LoVo (cell line): ENCODE measurements at places on chromosomes 1 and 21.

- DNase-seq = no peak
These were observed 5.3 kb upstream of the ERG start for GRCh38 chr21:38503583-38503982.

DNA sequence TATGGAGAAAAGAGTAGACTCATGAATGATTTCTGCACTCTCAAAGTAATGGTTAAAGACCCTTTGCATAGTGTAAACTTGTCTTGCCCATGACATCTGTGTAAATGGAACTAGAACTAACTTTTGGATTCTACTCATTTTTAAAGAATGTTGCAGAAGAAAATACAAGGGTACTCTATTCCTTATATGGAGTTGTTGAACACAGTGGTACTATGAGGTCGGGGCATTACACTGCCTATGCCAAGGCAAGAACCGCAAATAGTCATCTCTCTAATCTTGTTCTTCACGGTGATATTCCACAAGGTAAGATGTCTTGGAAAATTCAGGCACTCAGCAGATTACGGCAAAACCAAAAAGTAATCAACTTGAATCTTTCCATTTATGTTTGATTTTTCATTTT lies 19.8 kb downstream of the CCT8 start:
- no peak for DNase-seq

- DNase-seq = no peak
These were observed 29.1 kb downstream of the PRRX1 start for GRCh38 chr1:170692866-170693575.

DNA sequence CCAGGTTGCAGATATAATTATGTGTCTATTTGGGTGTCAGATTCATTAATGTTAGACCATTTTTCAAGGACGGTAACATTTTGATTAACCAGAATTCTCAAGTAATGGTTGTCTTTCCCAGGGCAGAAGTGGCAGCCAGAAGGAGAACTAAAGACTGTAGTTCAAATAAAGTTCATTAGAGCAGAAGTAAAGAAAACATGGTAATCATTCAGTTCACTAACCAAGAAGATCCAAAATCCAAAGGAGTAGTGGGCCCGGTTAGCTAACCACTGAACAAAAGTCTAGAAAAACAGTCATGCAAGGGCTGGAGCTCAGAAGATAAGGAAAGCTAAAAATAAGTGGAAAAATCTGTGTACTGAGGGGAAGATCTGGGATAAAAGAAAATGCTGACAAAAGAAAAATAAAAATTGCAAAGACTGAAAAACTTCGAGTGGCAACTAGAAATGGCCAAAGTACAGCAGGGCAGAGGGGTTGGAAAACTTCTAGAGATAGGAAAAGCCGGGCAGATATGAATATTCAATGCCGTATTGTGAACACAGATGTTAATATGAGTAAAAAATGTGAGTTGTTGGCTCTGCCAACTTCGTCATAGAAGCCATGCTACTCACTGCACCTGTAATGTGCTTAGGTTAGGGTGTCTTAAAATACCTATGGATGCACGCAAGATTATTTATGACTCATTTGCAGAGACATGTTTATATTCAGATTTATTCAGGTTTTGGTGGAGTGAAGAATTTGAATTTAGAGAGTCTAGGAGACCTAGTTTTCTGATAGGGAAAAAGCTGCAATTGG lies 925.9 kb downstream of the LTN1 start:
- no peak for DNase-seq

DNA sequence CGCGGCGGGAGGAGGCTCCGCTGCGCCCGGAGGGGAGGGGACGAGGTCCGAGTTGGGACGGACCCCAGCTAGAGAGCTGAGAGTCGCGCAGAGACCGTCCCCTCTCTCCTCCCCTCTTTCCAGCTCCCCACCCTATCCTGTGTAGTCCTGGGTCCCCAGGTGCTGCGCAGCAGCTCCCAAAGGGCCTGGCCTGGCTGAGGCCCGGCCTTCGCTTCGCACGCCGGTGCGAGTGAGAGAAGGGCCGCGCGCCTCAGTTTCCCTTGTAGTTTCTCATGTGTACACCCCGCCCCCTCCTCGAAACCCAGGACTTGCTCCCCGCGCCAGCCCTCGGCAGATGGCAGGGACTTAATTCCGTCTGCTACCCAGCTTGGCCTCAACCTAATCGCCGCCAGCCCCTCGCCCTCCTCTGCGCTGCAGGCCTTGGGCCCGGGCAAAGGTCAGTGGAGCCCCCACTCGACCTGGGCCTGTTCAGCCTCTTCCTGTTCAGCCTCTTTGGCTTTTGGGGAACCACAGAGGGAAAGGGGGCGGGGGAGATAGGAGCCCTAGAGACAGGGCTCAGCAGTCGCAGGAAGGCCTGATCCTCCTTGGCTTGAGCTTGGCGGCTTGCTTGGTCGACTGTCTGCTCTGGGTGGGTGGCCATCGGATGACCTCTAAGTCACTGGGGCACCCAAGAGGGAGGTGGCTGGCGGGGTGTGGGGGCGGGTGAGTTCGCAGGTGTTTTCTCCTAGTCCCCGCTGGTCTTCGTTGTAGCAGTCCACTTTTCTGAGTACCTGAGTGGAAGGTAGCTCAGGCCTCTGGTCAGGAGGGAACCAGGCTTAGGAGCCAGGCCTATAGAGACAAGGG lies 1.0 kb downstream of the ZNF687 start:
- no peak for DNase-seq
